ENCODE measurements at places on chromosomes 2 and 18. TPM values are rescaled to one million over a fixed set of nuclear protein-coding genes. Genes with fewer than 3 reads are reported as not detected.

DNA sequence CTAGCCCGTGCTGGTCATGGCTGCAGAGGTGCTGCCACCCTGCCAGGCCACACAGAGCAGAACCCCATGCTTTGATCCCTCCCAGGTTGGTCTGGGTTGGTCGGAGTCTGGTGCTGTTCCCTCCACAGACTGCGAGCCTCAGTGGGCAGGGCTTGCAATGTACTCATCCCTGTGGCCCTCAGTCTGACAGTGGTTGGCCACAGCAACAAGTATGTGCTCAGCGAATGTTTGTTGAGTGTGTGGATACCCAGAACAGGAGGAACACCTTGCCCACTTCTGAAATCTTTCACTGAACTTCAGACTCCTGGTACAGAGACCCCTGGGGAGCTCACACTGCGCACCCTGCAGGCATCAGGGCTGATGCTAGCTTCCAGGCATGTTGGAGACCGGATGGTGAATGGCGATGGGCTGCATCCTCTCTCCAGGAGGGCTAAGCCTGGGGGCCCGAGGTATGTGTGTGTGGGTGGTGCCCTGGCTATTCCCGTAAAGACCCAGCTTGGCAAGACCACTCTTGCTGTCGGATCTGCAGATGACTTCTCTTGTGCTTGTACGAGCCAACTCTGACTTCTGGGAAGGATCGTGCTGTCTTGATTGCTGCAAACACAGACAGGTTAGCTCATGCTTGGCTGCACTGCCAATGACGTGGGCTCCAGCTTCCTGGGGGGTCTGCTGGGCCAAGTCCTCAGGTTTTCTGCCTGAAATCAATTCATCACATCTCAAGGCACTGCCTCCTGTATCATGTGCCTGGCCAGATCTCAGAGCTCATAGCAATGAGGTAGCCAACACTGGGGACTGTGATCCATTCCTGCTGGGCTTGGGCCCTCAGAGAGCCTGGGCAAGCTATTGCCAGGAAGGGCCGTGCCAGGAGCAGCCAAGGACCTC, 43.7 kb downstream of the RHOB start:
- no peak for DNase-seq

- DNase-seq, result no peak
Measured at GRCh38 chr18:46222710-46223360, 118.7 kb downstream of the HAUS1 start.

- DNase-seq, result no peak
Measured at GRCh38 chr18:22152093-22152492, 17.3 kb upstream of the GATA6 start.

- no peak for DNase-seq
Measured at GRCh38 chr18:5146093-5146492, 51.0 kb downstream of the AKAIN1 start.

- no peak for DNase-seq
Measured at GRCh38 chr2:50108245-50108644, 923.7 kb downstream of the NRXN1 start.

DNA sequence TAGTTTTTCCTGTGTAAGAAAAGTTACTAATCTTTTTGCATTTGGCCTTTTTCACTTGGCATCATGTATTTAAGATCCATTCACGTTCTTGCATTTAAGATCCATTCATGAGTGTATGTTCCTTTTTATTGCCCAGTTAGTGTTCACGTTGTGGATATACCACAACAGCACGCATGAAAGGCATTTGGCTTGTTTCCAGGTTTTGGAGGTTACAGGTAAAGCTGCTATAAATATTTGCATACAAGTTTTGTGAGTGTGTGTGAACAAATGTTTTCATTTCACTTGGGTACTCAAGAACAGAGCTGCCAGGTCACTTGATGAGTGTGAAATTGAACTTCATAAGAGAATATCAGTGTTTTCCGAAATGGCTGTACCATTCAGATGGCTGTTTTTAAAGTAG, 121.2 kb downstream of the CCBE1 start:
- DNase-seq, result no peak

DNA sequence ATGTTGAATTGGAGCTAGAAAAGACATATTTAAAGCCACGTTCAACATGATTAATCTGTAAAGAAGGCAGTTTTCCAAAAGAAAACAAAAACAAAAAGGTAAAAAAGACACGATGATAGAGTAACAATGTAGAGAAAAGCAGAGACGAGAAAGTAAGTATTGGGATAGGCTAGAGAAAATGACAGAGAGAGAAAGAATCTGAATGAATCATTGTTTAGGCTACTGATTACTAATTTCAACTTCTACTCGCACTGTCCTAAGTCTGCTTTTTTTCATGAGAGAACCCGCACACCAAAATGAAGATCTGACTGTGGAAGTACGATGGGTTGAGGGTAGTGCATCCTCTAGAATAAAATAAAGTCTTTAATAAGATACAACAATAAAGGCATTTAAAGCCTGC, 1599.2 kb upstream of the TMEFF2 start:
- DNase-seq, result no peak

DNA sequence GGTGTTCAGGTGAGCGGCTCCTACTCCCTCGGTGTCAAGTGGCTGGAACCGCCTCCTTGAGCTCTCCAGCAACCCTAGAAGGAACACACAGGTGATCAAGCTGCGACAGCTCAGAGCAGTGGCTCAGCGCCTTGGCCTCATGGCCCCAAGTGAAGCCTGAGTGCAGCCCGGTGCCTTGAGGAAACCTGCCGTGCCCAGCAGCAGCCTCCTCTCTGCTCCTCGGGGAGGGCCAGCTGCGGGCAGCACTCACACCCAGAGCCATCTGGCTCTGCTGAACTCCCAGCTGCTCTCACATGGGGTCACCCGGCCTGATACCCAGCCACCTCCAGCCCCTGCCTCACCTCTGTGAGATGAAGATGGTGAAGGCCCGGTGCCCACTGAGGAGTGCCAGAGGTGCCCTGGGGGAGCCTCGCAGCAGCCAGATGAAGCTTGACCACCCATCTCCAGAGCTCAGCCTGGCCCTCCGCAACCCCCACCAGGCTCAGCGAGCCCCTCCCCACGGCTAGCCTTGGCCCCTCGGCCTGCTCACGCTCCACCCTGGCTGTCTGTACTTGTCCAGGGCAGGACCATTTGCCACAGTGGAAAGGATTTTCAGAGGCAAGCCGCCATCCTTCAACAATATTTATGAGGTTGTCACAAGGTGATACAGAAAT, 70.6 kb upstream of the RAB6C start:
- no peak for DNase-seq

DNA sequence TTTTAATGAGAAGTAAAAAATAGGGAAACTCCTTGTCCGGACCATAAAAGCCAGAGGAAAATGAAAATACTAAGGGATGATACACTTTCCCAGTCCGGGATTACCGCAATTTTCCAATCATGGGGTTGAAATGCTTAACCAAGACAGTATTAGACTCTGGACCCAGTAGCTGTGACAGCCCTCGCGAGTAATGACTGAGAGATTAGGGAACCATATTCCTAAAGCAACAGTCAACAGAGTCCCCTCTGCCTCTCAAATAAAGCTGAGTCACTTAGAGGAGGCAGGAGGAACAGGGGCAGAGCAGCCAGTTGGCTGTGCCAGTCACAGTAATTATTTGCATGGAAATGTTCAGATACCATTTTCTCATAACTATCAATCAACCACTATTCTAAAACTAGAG, 34.8 kb downstream of the GPATCH11 start:
- no peak for DNase-seq

- no peak for DNase-seq
Measured at GRCh38 chr2:218166791-218167190, at the start of gene CXCR1. CXCR1 (minus strand) TSS chr2:218166962; CDS start chr2:218165211, 1,751 bp downstream.

GRCh38 chr2:170974304-170974993, 45.4 kb downstream of the GORASP2 start:
- no peak for DNase-seq

GRCh38 chr2:7467782-7468447, 550.7 kb downstream of the RNF144A start:
- DNase-seq, result no peak

DNA sequence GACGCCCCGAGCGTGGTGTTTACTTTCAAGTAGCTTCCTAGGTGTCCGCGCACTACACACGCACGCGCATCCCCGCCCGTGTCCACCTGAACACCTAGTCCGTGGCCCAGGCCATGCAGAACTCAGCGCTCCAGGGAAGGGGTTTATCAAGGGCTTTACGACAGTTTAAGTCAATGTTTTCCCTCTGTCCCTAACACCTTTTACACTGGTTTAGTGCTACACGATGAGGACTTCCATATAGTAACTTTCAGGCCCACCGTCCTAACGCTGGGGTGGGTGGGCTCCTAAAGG, 1.4 kb upstream of the BCL2 start:
- no peak for DNase-seq

DNA sequence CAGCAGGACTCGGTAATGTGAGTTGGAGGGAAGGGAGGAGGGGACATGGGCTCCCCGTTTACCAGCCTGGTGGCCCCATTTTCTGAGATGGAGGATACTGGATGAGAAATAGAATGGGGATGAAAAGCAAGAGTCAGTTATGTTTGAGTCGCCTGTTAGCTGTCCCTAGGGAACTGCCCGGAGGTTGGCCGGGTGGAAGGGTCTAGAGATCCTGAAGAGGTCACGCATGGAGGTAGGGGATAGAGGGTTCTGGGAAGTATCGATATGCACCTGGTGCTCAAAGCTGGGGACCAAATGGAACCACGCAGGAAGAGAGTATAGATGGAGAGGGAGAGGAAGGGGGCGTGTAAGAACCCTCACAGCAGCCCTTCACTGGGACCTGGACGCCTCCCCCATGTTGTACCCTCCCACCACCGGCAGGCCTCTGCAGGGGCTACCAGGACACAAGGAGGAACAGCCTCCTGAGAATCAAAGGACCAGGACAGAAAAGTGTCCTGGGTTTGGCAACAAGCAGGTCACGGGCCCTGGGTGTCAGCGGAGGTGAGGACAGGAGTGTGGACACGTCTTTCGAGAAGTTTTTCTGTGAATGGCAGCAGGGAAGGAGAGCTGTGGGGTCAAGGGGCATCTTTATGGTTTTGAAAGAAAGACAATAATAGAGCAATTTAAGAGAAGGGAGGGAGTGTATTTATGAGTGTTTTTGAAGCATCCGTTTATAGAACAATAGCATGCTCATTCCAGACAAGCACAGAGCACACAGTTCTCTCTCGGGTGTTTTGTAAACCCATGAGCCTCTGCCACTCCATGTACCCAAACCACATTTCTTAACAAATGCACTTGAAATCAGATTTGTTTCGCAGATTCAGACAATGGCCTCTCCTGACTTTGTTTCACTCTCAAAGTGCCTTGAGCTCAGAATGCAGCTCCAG, 132.2 kb downstream of the SMAD7 start:
- no peak for DNase-seq

DNA sequence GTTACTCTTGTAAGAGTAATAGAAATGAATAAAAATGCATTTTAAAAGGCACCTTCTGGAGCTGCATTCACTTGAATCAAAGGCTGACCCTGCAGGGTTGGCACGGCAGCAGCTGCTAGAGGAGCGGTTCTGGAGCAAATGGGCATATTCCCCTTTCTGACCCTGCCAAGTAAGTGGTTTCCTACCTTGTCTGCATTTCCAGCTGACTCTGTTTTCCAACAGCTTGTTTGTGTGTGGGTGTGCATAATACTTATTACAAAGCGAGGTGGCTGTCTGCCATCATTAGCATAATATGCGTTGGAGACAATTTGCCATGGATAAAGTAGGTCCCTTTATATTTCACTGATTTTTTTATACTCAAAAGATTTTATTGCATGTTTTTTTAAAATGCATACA, 21.3 kb upstream of the TTN start:
- DNase-seq, result no peak

Gene PXDN
- polyA plus RNA-seq, result 5.5 TPM

Gene GPR75
- polyA plus RNA-seq, result 1.9 TPM

Gene STPG4
- 0.14 TPM for polyA plus RNA-seq

Gene FABP1
- polyA plus RNA-seq, result not detected

Gene CFAP65
- 0.22 TPM for polyA plus RNA-seq

Gene RAX
- not detected for polyA plus RNA-seq

Gene CREG2
- polyA plus RNA-seq, result 1.6 TPM

Data from A549 (cell line).